ENCODE measurements at places on chromosomes 5 and 9.

DNA sequence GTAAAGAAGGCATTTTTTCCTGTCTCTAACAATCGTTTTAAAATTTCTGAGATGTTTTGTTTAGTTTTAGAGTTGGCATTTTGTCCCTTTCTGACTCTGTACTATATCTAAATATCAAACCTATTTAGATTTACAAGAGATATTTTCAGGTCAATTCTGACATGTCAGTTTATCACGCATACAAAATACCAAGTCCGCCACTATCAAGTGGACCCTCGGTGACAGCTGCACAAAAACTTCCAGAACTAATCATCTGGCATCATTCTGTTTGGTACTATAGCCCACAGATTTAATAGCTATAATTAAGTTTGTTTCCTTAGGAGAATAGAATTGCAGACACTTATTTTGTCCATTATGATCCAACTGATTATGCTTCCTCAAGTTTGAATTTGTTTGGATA is 1278.2 kb downstream of the CDH12 start:
- no peak for DNase-seq

- DNase-seq = no peak
These were observed 438.1 kb downstream of the MAT2B start for GRCh38 chr5:163943546-163943945.

- DNase-seq = peak; percentile 34
These were observed 544 bp downstream of the FNBP1 start for GRCh38 chr9:130042406-130042884.

- DNase-seq = no peak
These were observed 190.8 kb downstream of the AUH start for GRCh38 chr9:91170951-91171350.

- DNase-seq = no peak
These were observed 49.1 kb downstream of the DOCK2 start for GRCh38 chr5:169686137-169686536.

GRCh38 chr9:81716409-81716808 is 27.1 kb upstream of the TLE1 start:
- DNase-seq = no peak

GRCh38 chr5:106420102-106420501 is 1250.6 kb downstream of the EFNA5 start:
- DNase-seq = no peak

DNA sequence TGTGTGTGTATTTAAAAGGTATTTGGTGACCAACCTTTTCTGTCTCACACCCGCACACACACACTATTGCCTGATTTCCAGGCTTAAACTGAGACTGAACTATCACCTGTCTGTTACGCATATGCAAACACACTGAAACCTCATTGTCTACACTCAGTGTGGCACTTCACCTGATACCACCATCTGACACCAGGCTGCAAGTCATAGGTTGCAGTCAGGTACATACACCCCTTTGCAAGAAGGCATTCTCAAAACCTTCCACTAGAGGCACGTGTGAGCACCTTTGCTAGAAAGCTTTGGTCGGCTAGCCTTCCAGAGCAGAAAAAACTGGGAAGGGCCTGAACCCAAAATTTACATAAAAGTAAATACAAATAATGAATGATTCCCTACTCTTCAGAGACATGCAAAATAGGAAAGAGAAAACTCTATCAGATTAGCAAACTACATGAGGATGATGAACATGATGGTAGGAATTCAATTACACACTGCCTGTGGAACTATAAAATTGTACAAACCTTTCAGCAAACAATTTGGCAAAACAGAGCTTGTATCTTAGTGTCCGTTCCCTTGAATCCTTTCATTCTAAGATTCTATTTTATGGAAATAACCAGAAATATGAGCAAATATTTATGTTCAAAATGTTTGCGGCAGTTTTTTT is 5.9 kb upstream of the FOXD1 start:
- DNase-seq = no peak

- DNase-seq = no peak
These were observed 6.2 kb upstream of the CPEB4 start for GRCh38 chr5:173881811-173882575.

- no peak for DNase-seq
These were observed 24.0 kb upstream of the ADAM19 start for GRCh38 chr5:157599565-157599964.

GRCh38 chr5:152221721-152222629 is 183.1 kb downstream of the NMUR2 start:
- no peak for DNase-seq

DNA sequence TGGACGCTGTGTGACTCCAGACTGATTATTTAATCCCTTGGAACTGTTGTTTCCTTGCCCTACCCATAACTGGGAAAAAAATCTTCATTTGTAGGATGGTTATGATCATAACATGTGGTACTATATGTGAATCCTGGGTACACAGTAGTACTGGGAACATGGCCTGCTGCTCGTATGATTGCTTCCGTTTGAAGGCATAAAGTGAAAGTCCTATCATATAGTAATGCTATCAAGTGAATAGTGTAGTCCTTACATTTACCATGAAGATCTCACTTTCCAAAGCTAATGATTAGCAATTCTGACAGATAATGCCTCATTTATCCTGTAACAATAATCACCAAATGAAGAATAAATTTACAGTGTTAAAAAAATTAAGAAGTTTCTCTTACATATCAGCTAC is 53.2 kb downstream of the MEF2C start:
- no peak for DNase-seq

DNA sequence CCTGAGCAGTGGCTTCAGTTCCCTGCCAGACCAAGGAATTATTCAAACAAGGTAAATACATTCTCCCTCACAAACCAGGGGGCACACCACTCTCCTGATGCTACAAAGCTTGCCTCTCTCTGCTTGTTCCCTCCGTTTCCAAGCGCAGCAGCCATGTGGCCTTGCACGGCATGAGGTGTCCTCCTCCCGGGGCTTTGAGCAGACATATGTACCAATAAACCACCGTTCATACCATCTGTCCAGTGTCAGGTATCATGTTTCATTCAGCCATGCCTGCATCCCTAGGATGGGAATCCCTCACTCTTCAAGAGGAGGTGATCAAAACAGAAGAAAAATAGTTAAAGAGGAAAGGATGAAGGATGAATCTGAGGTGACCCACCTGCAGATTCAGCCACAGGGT is 282.7 kb downstream of the ENC1 start:
- no peak for DNase-seq

DNA sequence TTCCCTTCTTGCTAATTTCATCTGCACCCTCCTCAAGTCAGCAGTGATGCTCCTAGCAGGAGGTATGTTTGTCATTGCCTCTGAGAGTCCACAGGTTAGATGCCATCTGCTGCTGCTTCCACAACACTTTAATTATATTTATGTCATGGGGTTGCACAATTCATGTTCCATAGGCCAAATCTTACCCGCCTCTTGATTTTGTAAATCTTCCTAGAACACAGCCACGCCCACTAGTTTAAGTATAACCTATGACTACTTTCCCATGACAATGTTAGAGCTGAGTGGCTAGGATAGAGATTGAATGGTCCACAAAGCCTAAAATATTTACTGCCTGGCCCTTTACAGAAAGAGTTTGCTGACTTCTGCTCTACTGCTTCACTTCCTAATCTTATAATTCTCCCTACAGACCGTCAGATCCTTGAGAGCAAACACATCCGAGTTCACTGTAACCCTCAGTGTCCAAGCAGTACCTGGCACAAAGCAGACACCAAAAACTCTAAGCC is 21.1 kb downstream of the LIFR start:
- no peak for DNase-seq

DNA sequence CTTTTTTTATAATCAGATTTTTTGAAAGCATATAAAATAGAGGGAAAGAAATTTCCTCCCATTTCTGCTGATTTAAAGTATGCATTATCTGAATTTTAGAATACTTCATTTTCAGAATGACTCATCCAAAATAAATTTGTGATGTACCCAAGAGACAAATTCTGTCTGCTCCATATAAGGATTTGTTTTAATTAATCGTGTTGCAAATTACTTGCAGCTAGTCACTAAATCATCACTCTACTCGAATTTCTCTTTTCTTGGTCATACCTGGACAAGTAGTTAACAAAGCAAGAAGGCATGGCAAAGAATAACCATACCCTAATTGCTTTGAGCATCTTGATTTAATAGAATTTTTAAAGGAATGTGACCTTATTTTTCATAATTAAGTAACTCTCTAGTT is 284.1 kb upstream of the GRAMD2B start:
- no peak for DNase-seq

DNA sequence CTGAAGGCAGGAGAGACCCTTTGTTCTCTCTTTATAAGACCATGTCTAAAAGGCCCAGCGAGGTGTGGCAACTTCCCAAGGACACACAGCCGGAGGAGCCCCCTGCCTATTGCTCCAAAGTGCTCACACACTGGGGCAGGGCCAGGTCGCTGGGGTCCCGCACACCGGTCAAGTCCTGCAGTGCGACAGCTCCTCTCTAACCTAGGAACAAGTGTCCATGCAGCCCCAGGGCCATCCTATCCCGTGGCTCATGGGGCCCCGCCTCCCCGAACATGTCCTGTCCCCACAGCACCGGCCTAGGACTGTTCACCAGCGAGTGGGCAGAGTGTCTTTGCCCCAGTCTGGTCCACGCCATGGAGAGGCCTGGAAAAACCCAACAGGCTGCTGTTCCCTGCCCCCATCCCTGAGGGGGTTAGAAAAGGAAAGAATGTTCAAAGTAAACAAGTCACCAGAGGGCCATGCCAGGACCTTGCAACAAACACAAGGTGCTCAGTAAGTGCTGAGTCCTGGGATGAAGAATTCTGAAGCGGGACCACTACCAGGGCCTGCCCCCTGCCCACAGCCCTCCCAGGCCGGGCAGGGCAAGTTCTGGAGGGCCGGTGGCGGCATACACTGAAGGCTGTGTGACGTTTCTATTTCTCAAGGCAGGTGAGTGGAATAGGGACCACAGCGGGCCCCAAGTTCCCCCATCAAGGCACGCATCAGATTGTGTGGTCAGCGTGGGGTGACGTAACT is 938 bp downstream of the NINJ1 start:
- DNase-seq = no peak

GRCh38 chr5:161314033-161314432 is 232.5 kb downstream of the GABRB2 start:
- no peak for DNase-seq

- DNase-seq = no peak
These were observed 481.9 kb downstream of the KDM4C start for GRCh38 chr9:7239708-7240107.

- DNase-seq = no peak
These were observed 9.3 kb downstream of the SLC28A3 start for GRCh38 chr9:84331119-84331809.

DNA sequence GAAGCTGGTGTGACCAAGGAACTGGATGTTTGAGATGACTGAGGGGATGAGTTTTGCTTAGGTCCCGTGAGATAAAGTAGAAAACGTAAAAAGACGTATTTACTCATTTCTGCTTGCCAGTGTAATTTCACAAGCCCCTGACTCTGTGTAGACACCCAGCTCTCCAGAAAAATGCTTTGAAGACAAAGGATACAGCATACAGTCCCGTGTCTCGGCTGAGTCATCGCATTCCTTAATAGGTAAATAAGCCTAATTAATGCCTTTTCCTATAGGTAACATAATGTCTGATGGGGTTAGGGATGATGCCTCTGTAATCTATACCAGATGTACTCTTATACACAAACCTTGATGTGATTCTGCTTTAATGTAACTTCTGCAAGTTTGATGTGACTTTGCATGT is 20.2 kb downstream of the S100Z start:
- no peak for DNase-seq

GRCh38 chr5:174793684-174794328 is 69.4 kb downstream of the MSX2 start:
- peak; percentile 26 for DNase-seq

DNA sequence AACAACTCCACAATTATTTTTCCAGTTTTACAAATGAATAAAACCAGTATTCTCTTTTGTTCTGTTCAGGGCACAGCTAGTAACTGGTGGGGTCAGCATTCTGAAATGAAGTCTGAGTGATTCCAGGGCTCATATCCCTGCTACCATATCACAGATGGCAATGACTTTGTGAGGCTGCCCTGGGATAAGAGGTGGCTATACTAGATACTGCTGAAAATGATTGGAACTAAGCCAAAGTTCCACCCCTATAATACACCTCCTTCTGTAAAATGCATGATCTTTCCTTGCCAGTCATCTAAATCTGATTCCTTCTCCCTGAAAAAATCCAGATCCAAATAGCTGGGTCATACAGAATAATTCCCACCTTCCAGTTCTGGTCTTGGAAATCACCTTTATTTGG is 14.4 kb downstream of the SLC25A51 start:
- no peak for DNase-seq

DNA sequence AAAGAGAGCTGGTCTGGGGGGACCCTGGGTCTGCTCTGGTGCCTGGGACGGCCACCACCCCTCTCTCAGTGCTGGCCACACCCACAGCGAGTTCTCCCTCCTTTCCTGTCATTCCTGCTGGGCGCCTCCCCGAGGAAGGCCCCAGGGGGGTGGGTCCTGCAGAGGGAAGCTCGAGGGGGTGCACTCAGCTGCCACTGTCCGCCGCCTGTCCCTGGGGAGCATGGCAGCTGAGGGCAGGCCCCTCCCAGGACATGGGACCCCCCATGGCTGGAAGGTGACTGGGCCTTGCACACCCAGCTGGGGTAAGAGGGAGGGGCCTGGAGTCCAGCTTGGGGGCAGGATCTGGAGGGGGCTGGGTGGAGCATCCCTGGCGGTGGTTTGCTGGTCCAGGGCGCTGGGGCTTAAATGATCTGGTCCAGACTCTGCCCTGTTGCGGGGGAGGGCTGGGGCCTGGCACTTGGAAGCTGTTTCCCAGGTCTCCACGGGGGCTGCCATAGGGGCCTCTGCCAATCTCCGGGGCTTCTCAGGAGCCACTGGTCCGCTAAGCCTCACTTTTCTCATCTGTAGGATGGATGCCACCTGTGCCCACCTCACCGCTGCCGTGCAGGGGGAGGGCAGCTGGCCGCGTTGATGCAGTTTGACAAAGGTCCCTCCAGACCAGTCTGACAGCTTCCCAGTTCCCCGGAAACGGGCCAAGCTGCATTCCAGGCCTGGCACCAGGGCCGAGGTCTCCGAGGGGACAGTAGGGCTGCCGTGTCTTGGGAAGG is 6.0 kb upstream of the SLC2A6 start:
- no peak for DNase-seq

DNA sequence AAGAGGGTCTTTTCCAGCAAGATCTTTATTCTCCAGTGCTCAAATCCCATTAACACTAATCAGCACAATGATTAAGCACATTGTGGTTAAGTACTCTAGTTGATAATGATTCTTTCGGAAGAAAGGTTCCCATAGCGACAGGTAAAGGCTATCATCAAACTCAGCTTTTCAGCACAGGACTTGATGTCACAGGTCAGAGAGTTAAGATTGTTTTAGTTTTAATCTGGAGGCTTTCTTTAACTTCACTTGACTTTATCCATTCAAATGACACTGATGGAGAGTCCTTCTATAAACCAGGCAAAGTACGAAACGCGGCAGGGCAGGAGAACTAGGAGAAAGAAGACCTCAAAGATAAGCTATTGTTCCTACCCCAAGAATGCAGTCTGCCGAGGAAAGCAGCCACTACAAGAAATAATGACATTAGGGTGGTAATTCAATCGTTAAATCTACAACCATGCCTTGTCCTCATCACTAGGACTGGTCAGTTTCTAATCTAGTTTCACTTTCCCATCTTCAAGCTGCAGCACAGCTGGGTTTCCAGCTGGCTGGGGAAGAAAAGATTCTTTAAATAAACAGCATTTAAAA is 4.6 kb downstream of the NRG2 start:
- no peak for DNase-seq

Data from activated T-helper 1 cell treated with anti-CD3 and anti-CD28 coated beads, Interleukin-12 subunit alpha, Interleukin-12 subunit beta, Interleukin-2, Interleukin-4 antibody, amounts not matched to agents 30 ng/mL and 10 ng/mL and 1 ng/mL, durations not matched to agents 14 hours and 24 hours and 36 hours (primary cell).